Tibial nerve (tissue), 4 donors: ENCODE measurements at places on chromosomes 2 and 18.

- H3K27me3 ChIP-seq, result no peaks in the 10 kb centered on the region
- H3K4me3 ChIP-seq, result no peak overlapping the region
- no peak for DNase-seq
- H3K27ac ChIP-seq, result no peak overlapping the region
- H3K4me1 ChIP-seq, result no peaks in the 10 kb centered on the region
These were observed 12.0 kb upstream of the MBP start for GRCh38 chr18:77144451-77145118.

DNA sequence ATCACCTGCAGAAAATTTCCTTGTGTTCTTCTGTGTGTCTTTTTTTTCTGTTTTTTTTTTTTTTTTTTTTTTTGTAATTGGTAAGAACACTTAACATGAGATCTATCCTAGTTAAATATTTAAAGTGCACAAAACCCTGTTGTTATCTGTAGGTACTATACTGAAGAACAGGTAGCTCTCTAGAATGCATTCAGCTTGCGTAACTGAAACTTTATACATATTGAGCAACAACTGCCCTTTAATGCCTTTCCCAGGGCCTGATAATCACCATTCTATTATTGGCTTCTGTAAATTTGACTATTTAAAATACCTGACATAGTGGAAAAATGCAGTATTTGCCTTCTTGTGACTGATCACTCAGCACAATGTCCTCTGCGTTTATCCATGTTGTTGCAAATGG is 701.8 kb downstream of the SUCLG1 start:
- H3K4me1 ChIP-seq, result no peaks in the 10 kb centered on the region
- no peak overlapping the region for H3K27ac ChIP-seq
- H3K4me3 ChIP-seq, result no peak overlapping the region
- no peaks in the 10 kb centered on the region for H3K36me3 ChIP-seq
- no peak for DNase-seq

GRCh38 chr2:128556633-128557032 is 238.0 kb upstream of the HS6ST1 start:
- H3K27ac ChIP-seq, result no peak overlapping the region
- H3K4me1 ChIP-seq, result no peaks in the 10 kb centered on the region
- DNase-seq, result no peak
- H3K27me3 ChIP-seq, result no peaks in the 10 kb centered on the region
- no peak overlapping the region for H3K4me3 ChIP-seq

GRCh38 chr2:6148882-6149281 is 456.7 kb downstream of the SOX11 start:
- H3K27me3 ChIP-seq, result no peaks in the 10 kb centered on the region
- no peak for DNase-seq
- H3K4me1 ChIP-seq, result no peaks in the 10 kb centered on the region
- no peaks in the 10 kb centered on the region for H3K36me3 ChIP-seq

DNA sequence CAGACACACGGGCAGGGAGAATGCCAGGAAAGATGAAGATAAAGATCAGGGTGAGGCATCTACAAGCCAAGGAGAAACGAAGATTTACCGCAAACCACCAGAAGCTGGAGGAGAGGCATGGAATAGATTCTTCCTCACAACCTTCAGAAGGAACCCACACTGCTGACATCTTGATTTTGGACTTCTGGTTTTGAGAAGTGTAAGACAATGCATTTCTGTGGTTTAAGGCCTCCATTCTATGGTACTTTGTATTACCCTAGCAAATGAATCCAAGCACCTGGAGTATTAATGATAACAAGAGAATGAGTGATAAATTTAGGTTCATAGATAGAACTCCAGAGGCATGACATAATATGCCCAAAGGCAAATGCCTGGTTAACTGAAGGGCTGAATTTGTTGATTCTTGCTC is 11.8 kb upstream of the FN1 start:
- H3K36me3 ChIP-seq, result no peaks in the 10 kb centered on the region
- no peaks in the 10 kb centered on the region for H3K27me3 ChIP-seq
- no peak for DNase-seq
- no peaks in the 10 kb centered on the region for H3K4me1 ChIP-seq

DNA sequence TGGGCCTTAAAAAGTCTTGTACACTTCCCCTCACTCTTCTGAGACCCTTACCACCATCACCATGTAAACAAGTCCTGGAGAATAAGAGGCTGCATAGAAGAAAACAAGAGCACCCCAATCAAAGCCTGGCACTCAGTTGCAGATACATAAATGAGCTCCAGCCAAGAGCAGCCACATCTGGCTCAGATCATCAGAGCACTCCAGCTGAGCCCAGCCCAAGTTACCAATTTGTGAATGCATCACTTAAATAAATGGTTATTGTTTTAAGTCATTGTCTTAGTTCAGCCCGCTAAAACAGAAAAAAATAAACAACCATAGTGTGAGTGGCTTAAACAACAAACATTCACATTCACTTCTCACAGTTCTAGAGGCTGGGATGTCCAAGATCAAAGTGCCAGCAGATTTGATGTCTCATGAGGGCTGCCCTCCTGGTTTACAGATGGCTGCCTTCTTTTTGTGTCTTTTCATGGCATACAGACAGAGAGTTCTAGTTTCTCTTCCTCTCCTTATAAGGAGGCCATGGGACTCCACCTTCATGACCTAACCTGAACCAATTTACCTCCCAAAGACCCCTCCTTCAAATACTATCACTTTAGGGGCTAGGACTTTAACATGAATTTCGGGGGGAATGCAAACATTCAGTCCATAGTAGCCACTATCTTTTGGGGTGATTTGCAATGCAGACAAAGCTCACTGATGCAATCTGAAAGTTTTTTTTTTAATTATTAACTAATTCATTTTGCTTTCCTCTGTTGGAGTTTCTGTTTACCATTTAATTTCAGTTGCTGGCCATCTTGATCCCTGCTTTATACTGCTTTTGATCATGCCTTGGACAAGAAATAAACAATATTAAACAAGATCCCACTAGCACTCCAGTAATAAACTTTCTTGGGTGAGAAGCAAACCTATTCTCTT is 187.5 kb upstream of the ACVR2A start:
- no peak for DNase-seq
- no peak overlapping the region for H3K27ac ChIP-seq
- H3K36me3 ChIP-seq, result no peaks in the 10 kb centered on the region

- H3K4me3 ChIP-seq, result no peak overlapping the region
- no peaks in the 10 kb centered on the region for H3K27me3 ChIP-seq
- peaks cover 8% of the 10 kb centered on the region for H3K36me3 ChIP-seq
- no peak overlapping the region for H3K27ac ChIP-seq
- H3K4me1 ChIP-seq, result no peaks in the 10 kb centered on the region
These were observed 16.9 kb downstream of the PUM2 start for GRCh38 chr2:20333738-20334137.

GRCh38 chr2:101736861-101737291 is 39.4 kb downstream of the MAP4K4 start:
- no peak overlapping the region for H3K4me3 ChIP-seq
- peaks cover 60% of the 10 kb centered on the region for H3K4me1 ChIP-seq
- no peaks in the 10 kb centered on the region for H3K36me3 ChIP-seq
- H3K27me3 ChIP-seq, result no peaks in the 10 kb centered on the region
- no peak for DNase-seq
- H3K27ac ChIP-seq, result peak overlapping the region; percentile 35

DNA sequence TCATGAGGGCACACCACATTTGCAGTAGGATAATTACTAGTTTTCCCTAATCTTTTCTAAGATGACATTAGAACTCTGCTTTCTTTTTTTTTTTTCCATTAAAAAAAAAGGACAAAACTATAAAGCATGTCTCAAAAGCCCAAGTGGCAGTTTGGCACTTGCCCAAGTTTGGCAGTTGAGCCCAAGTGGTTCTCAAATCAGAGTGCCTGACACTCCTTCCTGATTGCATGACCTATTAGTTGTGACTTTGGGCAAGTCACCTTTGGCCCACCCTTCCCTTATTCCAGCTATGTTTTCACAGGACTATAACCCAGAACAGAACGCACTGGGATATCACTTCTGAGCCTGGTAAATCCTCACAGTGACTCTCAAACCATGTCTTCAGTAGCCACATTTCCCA is 273.0 kb downstream of the CCDC85A start:
- no peaks in the 10 kb centered on the region for H3K36me3 ChIP-seq
- no peak for DNase-seq
- no peaks in the 10 kb centered on the region for H3K27me3 ChIP-seq
- no peak overlapping the region for H3K4me3 ChIP-seq
- no peaks in the 10 kb centered on the region for H3K4me1 ChIP-seq

DNA sequence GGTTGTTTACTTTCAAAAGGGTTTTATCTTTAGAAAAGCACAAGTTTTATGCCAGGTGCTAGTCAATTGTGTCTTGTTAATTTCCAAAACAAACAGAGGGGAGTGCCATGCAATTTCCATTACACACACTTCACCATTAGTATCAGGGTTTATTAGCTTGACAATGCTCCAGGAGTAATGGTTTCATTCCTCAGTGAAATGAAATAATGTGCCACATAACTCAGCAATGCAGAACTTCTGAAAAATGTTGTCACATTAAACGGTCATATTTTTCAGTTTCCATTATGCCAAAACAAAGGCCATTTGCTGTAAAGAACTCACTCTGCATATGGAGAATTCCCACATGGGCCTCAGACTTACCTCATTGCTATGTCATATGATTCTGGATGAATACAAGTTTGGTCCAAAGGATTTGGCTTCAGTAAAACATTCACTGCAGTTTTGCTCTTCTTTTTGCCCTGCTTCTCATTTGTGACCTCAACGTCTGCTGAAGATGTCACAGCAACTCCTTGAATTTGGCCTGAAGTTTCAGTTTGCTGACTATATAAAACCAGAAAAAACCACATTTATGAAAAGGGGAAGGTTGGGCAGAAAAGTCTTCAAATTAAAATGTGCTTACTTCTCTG is 198.2 kb downstream of the SRBD1 start:
- no peaks in the 10 kb centered on the region for H3K27me3 ChIP-seq
- DNase-seq, result no peak
- H3K36me3 ChIP-seq, result peaks cover 8% of the 10 kb centered on the region
- no peak overlapping the region for H3K4me3 ChIP-seq

GRCh38 chr2:41598161-41598894 is 449.5 kb upstream of the PKDCC start:
- peak overlapping the region; percentile 83 for H3K27ac ChIP-seq
- peaks cover 3% of the 10 kb centered on the region for H3K4me1 ChIP-seq
- H3K36me3 ChIP-seq, result no peaks in the 10 kb centered on the region
- no peaks in the 10 kb centered on the region for H3K27me3 ChIP-seq
- peak; percentile 35 for DNase-seq

DNA sequence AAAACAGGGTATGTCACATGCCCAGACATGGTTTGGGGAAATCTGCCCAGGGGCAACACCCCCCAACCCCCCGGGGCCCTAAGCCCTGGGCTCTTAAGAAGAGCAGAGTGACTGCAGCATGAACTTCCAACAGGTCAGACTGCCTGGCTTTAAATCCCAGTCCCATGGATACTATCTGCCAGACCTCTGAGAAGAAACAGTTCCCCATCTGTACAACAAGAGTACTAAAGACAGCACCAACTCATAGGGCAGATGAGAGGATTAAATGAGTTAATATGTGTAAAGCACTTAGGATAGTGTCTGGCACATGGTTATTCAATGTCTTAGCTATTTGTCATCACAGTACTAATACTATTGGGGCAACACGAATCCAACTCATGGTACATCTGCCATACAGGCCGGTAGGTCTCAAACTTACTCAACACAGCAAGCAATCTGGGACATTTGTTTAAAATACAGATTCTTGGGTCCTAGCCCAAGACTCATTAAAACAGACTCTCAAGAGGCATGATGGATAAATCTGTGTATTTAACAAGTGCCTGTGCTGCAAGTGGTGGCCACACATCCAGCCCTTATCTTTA is 23.4 kb downstream of the CDH2 start:
- no peak overlapping the region for H3K4me3 ChIP-seq
- no peak for DNase-seq
- no peak overlapping the region for H3K27ac ChIP-seq
- no peaks in the 10 kb centered on the region for H3K27me3 ChIP-seq
- no peaks in the 10 kb centered on the region for H3K36me3 ChIP-seq

- DNase-seq, result no peak
- peaks cover 42% of the 10 kb centered on the region for H3K4me1 ChIP-seq
- H3K27ac ChIP-seq, result no peak overlapping the region
- H3K4me3 ChIP-seq, result no peak overlapping the region
- H3K36me3 ChIP-seq, result no peaks in the 10 kb centered on the region
- H3K27me3 ChIP-seq, result no peaks in the 10 kb centered on the region
These were observed 3.0 kb upstream of the MBD1 start for GRCh38 chr18:50284255-50284885.

DNA sequence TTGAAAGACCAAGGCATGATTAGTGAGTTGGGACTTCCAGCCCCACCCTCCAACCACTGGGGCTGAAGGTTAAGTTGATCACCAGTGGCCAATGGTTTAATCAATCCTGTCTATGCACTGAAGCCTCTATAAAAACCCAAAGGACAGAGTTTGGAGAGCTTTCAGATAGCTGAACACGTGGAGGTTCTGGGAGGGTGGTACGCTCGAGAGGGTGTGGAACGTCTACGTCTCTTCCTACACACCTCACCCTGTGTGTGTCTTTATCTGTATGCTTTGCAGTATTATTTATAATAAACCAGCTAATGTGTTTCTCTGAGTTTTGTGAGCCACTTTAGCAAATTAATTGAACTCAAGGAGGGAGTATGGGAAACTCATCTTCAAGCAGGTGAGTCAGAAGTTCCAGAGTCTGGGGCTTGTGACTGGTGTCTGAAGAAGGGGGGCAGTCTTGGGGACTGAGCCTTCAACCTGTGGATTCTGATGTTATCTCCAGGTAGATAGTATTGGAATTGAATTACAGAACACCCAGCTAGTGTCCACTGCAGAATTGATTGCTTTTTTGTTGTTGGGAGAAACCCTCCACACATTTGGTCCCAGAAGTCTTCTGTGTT is 20.3 kb downstream of the ACTR3 start:
- H3K4me3 ChIP-seq, result no peak overlapping the region
- no peaks in the 10 kb centered on the region for H3K27me3 ChIP-seq
- no peaks in the 10 kb centered on the region for H3K36me3 ChIP-seq
- H3K27ac ChIP-seq, result no peak overlapping the region

DNA sequence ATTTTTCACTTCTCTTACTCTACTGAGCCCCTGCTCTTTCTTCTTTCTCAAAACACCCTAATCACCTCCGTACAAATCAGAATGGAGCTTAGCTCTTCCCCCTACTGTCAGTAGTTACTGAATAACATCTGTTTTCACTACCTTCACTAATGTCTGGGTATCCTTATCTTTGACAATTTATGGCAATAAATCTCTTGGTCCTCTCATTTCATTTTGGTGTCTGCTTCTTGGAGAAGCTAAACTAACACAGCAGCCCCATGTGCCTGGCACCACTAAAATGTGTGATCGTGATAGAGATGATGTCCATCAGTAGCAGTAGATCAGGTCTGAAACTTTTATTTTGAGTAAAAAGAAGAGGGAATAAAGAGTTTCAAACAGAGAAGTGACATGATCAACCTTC is 496.5 kb downstream of the PID1 start:
- H3K4me1 ChIP-seq, result no peaks in the 10 kb centered on the region
- no peaks in the 10 kb centered on the region for H3K27me3 ChIP-seq
- no peak overlapping the region for H3K4me3 ChIP-seq
